CD4-positive, alpha-beta T cell treated with Interleukin-12 subunit alpha and Interleukin-12 subunit beta, for 1 hour (primary cell): ENCODE measurements at places on chromosomes 12 and 14.

- DNase-seq, result no peak
These were observed 16.4 kb upstream of the TAS2R30 start for GRCh38 chr12:11150832-11151231.

GRCh38 chr14:100827101-100828021 lies 1.4 kb downstream of the MEG3 start:
- DNase-seq, result no peak

- no peak for DNase-seq
These were observed 787 bp upstream of the PRMT5 start for GRCh38 chr14:22929961-22930364.

DNA sequence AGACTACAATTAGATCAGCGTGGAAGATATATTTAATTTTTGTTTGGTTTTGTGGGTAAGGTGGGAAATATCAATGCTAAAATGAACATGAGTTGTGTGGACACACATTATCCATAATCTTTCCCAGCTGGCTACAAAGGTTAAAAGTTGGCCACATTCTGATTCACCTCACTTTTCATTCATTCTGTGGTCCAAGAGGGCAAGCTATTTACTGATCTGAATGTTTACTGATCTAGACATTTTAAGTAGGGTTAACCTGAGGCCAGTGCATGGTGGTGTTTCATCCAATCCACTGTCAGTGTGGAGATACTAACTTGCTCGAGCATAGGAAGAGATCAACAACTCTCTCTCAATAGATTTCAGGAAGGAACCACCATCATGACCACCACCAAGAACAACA lies 71.6 kb downstream of the DCAF5 start:
- DNase-seq, result no peak

- no peak for DNase-seq
These were observed 15.0 kb downstream of the ZFYVE21 start for GRCh38 chr14:103730490-103731035.

- no peak for DNase-seq
These were observed 53.3 kb downstream of the STAB2 start for GRCh38 chr12:103640410-103640809.

GRCh38 chr12:22275843-22276242 lies 58.7 kb downstream of the ST8SIA1 start:
- no peak for DNase-seq

- DNase-seq, result no peak
These were observed 14.9 kb upstream of the SNAPC1 start for GRCh38 chr14:61747342-61747741.

GRCh38 chr14:93960108-93960475 lies 16.3 kb downstream of the ASB2 start:
- DNase-seq, result no peak

GRCh38 chr14:54489731-54490444 lies 1.1 kb upstream of the GMFB start:
- no peak for DNase-seq

DNA sequence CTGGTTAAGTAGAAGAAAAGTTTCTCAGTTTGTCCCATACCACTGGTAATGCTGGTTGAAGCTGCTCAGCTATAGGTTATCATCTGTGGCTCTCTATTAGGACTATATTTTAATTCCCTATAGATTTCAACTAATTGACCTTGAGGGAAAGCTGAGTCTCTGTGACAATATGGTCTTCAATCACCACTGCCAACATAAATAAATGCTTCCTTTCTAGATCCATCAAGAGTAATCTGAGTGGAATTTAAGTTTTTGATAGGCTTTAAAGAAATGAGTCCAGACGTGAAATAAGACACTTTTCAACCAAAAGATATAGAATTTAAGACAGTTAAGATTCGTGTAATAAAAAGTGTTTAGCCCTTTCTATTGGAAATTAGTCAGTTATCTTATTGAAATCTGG lies 63.5 kb upstream of the MYF6 start:
- DNase-seq, result no peak

GRCh38 chr12:12018454-12018853 lies 52.3 kb upstream of the BCL2L14 start:
- no peak for DNase-seq

- no peak for DNase-seq
These were observed 304.6 kb downstream of the BMP4 start for GRCh38 chr14:53652068-53652467.

- DNase-seq, result no peak
These were observed 598.4 kb downstream of the RPL10L start for GRCh38 chr14:46053221-46053620.

GRCh38 chr12:54565986-54566544 lies 16.7 kb downstream of the PDE1B start:
- DNase-seq, result no peak

DNA sequence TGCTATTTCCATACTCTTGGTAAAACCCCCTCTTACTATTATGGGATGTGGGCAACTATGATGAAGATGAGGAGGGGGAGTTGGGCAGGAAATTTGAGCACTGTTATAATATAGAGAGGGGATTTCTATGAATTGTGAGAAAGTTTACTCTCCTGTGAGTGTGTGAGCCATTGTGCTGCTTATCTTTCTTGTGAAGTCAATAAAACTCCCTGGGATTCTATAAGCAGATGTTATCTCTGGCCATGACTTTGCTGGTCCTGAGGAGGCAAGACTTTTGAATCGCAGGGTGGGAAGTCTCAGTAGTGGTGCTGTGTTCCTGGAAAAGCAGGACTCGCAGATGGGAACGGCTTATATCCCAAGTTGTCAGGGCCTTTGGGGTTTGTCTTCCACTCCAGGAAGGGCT lies 62.2 kb downstream of the EMP1 start:
- no peak for DNase-seq

- peak; percentile 64 for DNase-seq
These were observed 2.5 kb downstream of the SLC38A1 start for GRCh38 chr12:46266382-46266791.

GRCh38 chr14:99101855-99102461 lies 170.0 kb downstream of the BCL11B start:
- no peak for DNase-seq

GRCh38 chr14:74938531-74939495 lies 15.8 kb upstream of the RPS6KL1 start:
- DNase-seq, result no peak

GRCh38 chr14:88941414-88941813 lies 117.0 kb downstream of the TTC8 start:
- DNase-seq, result no peak

GRCh38 chr12:47773858-47774580 lies 981 bp downstream of the SLC48A1 start:
- DNase-seq, result no peak

- no peak for DNase-seq
These were observed 43.5 kb downstream of the IPO8 start for GRCh38 chr12:30652034-30652696.

- no peak for DNase-seq
These were observed 222.3 kb upstream of the NOS1 start for GRCh38 chr12:117583677-117584225.

DNA sequence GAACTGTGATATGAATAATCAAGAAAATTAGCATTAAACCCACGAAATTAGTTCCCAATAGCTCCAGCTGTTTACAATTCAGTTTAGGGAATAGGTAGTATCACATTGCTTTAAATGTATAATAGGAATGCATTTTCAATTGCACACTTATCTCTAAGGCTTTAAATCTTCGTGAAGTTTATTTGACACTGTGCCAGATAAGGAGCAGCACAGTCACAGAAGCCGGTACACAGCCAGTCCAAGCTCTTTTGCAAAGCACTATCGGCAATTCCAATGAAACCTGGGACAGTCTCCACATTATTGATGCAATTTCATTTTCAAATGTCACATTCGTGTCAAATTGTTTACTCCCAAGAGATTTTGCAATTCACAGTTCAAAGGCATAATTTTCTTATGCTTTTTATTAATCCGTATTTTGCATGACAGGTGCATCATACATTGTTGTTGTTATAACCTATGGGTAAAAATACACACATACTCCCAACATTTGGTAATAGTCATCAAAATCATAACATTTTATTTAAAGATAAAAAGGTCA lies 602.8 kb downstream of the RPS29 start:
- no peak for DNase-seq

- DNase-seq, result no peak
These were observed 78.3 kb upstream of the METAP2 start for GRCh38 chr12:95395696-95396095.

DNA sequence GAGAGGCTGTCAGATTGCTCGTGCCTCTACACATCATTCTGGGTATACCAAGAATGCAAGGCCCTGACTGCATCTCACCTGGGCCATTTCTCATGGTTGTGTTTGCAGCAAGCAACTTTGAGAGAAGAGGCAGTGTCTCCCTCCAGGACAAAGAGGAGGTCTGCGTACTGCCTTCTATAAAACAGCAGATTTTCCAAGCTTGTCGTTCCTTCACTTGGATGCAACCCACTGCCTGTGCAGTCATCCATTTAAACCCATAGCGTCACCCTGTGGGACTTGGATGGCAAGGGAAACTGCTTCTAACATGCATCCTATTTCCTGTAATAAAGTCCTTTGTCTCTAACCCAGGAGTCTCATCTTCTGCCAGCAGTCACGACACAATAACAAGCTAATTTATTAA lies 1.3 kb downstream of the POMT2 start:
- no peak for DNase-seq

DNA sequence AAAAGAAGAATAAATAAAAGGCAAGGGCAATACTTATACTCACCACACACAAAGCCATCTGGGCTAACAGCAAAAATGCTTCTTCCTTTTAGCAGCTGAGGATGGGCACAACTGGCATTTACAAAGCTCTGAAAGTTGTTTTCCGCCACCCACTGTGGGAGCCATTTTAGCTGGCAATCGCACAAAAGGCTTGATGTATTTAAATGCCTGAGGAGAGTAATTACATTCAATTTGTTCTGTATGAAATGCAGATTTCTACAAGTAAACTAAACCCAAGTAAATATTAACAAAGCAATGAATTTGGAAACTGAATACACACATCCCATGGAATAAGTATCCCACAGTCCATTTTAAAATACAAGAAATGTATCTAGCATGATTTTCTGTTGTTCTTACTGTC lies 37.5 kb downstream of the LRIG3 start:
- no peak for DNase-seq

DNA sequence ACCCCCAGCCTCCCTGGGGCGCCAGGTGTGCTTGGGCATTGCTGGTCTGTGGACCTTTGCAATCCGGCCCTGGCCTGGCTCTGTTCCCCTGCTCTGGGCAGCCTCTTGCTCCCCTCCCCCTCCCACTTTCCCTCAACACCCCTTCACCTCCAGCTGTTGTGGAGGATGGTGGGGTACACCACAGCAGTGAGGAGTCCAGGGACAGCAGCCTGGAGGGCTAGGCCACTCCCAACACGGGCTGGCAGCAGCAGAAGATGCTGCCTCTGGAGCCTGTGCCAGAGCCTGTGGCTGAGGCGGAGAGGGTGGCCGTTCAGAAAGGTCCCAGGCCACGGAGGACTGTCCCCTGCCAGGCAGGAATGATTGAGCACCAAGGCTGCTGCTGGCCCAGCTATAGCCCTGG lies 7.6 kb downstream of the ZBTB42 start:
- no peak for DNase-seq

DNA sequence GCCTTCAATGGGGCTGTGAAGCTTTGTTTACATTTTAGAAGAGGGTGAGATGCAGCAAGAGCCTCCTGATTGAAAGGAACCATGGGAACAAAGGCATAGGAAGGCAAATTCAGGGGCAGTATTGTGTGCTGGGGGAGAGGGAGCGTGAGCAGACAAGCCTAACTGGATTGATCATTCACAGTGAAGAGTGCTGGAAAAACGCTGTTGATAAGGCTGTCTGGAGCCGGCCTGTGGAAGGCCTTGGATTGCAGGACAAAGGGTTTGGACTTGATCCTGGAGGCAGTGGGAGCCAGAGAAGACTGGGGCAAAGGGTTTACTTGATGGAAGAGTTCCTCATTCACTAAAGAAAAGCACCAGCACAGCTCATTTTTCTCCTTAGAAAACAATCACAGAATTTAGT lies 160.5 kb downstream of the PAH start:
- no peak for DNase-seq

- DNase-seq, result no peak
These were observed 299.6 kb downstream of the PCNX1 start for GRCh38 chr14:71206766-71207371.

DNA sequence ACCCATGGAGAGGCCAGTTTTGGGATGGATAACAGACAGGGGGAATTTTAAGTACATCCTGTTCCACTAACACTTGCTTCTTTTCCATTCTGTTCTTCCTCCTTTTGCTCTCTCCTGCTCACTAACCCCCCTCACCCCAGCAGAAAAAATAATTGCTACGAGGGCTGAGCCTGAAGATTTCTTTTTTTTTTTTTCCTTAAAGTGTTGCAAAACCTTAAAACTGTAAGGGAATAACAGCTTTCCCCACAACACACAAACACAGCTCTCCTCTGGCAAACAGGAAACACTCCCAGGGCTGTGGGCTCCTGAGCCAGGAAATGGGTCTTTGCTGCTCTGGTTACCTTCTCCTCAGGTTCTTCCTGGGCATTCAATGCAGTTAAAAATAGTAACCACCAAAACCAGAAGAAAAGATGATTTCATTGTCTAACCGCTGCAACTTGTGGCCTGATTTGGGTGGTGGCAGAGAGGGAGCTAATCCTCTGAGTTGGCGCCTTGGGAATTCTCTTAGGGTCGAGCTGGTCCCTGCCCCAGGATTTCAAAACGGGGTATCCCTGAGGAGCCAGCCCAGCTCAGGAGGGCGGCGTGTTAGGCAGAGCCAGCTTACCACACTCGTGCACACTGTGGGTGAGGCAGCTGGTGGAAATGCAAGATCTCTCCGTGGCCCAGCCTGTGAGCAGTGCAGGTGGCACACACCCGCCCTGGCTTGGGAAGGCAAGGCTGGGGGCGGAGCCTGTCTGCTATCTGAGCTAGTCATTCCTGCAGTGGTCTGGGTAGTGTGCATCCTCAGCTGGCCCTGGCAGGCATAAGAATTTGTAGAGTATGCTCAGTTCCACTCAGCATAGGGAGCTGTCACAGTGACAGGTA lies 17.1 kb upstream of the EMP1 start:
- peak; percentile 44 for DNase-seq
